Left renal cortex interstitium (tissue), 4 donors: ENCODE measurements at places on chromosomes 6 and 20. TPM values are rescaled to one million over a fixed set of nuclear protein-coding genes. Genes with fewer than 3 reads are reported as not detected.

DDRGK1 gene
- polyA plus RNA-seq: 48.0 TPM

MUC22 gene
- polyA plus RNA-seq: not detected

- DNase-seq: no peak
Observed at GRCh38 chr6:136173519-136174507, 76.3 kb downstream of the MTFR2 start.

- no peak for DNase-seq
Observed at GRCh38 chr6:75499640-75500039, 6.0 kb upstream of the FILIP1 start.

DNA sequence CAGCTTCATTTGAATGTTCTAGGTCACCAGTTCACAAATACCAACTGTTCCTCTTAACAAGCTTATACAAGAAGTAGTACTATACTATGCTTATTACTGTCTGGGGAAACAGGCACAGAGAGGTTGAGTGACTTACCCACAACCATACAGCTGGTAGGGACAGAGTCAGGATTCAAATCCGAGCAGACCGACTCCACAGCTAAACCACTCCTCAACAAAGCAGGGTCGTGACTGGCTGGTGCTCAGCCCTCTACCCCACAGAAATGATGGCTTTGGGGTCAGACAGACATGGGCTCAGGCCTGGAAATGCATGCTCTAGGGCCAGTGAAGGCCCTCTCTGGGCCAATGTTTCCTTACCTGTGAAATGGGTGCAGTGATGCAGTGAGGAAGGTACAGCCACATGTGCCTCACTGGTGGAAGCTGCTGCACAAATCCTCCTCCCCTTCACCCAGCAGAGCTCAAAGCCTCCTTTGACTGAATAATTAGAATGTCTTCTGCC is 63.6 kb downstream of the MRPL14 start:
- no peak for DNase-seq

GRCh38 chr20:24705486-24705885 is 236.1 kb downstream of the SYNDIG1 start:
- no peak for DNase-seq

DNA sequence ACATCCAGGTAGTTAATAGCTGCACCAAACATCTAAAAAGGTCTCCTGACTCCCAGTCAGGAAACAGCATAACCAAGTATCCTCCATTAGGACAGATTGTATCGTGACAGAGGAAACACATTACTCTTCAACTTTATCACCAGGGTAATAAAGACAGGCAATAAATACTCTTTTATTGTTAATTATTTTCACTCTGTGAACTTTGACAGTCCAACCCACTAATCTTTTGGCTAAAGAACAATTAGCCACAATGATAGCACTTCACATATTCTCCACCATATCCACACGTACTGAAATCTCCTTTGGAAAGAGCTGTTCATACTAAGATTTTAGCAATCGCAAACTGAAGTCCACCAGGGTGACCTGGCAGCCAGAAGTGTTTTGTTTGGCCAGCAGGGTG is 46.4 kb downstream of the ARHGAP18 start:
- no peak for DNase-seq

DNA sequence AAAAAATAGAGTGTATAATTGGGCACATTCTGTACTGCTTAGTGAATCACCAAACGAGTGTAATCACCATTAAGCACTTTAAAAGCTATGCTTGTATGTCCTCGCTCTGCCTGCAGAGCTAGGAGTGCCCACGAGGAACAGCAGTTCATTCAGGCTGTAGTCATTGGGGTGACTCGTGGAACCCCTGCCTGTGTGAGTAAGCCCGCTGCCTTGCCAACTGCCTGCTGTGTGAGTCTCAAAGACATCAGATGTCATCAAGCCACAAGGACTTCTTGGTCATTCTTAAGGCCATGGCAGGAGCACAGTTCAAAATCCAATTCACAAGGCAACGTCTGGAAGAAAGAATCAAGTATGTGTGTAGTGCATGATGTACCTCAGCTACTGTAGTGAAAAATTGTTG is 60.4 kb downstream of the FOXO3 start:
- DNase-seq: no peak
